ENCODE measurements at places on chromosomes 2 and 18.

DNA sequence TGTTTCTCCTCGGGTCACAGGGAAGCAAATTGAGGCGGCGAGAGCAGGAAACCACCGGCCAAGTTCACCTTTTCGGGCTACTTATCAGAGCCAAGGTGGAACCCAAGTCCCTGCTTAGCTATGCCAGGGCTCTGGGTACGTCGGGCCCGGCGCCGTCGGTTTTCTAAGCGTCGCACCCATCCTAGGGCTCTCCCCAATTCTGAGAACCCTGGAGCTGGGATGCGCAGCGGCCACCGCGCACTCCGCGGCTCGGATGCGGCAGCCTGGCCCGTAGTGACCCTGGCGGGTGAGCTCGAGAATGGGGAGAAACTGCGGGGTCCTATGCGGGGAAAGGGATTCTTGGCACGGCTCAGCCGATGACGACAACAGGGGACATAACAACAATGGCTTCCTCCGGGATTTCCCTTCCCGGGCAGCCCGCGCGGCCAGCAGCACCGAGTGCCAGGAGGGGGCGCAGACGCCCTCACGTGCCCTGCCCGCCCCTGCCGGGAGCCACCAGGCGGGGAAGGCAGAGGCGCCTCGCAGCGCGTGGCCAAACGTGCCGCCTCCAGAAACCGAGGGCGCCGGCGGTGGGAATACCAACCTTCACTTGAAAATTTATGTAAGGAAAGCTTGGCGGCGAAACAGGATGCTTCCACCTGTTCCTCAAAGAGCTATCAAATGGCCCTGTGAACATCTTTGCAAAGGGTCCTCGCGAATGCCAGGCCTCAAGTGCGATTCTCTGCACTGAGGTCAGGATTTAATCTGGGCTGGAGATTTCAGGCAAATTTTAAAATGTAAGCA is 2.1 kb upstream of the SLC30A3 start:
- peak; percentile 26 for DNase-seq

DNA sequence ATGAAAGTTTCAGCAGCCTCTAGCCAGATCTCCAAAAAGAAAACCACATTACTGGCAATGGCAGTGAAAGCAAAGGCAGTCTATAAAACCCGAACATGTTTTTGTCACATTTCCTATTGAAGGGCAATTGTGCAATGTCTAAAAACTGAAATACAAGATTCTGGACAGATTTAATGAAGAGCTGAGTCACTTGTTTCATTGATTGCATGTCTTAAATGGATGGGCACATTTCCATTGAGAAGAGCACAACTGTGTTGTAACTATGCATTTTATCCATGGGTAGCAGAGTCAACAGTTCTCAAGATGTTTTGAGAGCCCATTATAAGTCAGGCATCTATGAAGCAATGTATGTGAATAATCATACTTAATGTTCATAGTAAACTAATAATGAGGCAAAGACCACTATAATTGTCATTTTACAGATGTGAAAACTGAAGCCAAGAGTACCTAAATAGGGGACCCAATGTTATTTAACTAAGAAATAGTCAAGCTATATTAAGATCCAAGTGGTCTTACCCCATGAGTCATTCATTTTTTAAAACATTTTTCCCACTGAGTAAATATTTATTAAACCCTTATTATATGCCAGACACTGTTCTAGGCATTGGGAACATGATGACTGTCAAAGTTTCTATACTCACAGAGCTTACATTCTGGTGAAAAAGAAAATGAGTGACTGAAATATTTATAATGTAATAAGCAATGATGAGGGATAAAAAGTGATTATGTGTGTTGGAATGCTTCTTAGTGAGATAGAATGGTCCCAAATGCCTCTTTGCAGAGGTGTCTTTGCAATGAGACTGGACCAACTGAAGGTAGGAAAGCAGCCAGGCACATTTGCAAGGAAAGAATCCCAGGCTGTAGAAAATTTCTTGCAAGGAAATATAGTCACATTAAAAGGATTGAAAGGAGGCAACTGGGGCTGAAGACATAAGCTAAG is 818.9 kb upstream of the ACVR2A start:
- DNase-seq = peak; percentile 67

- peak; percentile 54 for DNase-seq
Measured at GRCh38 chr2:47891369-47892337, 14.6 kb downstream of the FBXO11 start.

GRCh38 chr2:65397122-65397521 is 35.3 kb downstream of the SPRED2 start:
- peak; percentile 24 for DNase-seq

DNA sequence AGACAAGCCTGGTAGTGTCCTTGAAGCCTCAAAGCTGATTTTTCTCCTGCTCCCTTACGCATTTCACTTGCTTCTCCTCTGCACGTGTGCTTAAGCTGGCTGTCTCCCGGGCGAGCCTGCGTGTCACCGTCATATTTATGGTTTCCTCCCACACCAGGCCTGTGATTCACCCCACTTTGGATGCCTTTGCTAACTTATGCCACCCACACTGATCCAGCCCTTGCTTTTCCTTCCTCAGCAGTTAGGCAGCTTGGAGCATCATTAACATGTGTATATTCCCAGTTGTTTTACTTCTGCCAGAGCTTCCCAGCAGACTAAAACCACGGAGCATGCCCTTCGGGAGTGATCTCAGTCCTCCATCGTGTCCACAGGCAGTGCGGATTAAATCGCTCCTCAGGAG is 2.2 kb downstream of the ST3GAL5 start:
- peak; percentile 96 for DNase-seq

DNA sequence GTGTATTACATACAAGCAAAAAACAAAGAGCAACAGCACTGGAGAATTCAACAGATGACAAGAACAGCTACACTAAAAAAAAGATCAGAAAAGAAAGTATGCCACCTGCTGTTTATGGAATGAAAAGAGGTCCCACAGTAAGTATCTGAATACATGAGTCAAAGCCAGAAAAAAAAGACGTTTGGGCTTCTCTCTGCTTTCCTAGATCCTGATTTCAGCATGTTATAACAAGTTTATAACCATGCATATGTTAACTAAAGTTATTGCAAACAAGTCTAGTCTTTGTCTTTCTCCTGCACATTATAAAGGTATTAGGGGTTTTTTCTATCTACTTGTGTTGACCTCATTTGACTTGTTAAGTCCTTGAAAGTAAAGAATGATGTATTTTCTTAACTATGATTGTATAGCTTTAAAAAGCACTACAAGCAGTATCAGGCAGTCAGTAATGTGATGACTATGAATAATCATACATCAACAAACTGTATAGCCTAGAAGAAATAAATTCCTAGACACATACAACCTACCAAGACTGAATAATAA is 108.5 kb upstream of the COL5A2 start:
- DNase-seq = peak; percentile 90

DNA sequence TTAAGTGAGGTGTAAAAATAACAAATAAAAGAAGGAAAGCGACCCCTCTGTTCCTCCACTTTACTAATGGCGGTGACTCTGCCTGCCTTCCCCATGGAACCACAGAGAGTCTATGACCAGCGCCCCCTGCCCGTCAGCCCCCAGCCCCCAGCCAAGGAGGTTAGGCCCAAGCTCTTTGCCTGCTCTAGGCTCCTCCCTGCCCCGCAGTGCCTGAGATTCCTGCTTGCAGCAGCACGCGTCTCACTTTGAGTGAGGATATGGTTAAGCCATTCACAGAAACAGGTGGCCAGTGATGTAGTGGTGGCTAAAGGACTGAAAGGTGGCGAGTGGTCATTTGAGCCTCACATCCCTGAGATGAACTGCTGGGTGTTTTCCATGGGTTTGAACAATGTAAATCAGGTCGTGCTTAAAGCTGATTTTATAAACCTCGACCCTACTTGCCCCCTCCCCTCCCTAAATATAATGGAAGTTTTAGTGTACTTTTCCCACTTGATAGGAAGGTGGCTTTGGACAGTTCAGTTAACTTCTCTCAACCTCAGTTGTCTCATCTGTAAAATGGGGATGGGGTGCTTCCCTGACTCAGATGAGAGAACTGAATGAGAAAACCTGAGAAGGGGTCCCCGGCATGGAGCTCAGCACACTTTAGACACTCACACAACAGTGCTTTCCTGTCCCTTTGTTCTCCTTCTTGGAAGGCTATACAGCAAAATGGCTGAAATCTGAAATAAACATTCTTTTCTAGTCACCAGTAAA is 46.5 kb downstream of the IL1RL2 start:
- DNase-seq = no peak

GRCh38 chr2:161135951-161136593 is 24.2 kb upstream of the TANK start:
- no peak for DNase-seq

DNA sequence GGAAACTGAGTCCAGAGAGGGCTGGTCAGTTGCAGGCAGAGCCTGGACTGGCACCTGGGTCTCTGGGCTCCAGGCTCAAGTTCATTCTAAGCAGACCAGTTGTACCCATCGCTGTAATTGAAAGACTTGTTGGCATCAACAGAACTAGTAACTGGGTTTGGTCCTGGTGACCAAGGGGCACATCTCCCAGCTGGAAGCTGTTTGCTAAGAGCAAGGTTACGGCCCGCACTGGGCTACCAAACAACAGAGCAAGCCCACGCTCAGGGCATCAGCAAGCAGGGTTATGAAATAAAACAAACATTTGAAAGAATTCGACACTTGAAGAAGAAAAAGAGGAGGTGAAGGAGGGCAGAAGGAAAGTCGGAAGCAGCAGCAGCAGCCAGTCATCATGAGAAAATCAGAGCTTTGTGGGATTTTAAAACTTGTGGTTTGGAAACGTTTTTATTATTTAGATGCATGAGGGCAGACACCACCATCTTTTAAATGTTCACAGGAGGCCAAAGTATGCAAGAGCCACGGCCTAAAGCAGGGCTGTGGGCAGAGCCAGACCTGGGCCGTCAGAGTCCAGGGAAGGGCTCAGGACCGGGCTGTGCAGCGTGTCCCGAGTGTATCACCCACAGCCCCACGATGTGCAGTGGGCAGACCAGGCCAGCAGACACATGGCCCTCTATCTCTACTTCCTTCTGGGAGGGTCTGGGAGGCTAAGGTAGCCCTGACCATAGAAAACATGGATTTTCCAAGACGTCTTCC is 220.3 kb downstream of the BCL2 start:
- DNase-seq = no peak

DNA sequence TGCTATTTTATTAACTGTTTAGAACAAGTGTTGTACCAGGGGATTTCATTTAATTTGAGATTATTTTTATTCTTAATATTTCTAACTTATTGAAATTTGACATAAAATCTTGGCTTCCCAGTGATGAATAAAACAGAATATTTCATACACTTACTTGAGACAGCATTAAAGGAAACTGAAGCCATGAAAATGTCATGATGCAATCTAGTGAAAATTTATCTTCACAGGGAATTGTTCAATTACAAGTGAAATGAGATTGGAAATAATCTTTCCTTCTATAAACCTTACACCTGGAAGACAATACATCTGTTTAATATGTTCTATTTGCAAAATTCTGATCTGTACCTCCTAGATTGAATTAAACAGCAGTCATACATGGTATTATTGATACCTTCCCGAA is 511.0 kb upstream of the CDH7 start:
- DNase-seq = peak; percentile 3

GRCh38 chr18:55405893-55406406 is 182.0 kb downstream of the TCF4 start:
- peak; percentile 97 for DNase-seq

DNA sequence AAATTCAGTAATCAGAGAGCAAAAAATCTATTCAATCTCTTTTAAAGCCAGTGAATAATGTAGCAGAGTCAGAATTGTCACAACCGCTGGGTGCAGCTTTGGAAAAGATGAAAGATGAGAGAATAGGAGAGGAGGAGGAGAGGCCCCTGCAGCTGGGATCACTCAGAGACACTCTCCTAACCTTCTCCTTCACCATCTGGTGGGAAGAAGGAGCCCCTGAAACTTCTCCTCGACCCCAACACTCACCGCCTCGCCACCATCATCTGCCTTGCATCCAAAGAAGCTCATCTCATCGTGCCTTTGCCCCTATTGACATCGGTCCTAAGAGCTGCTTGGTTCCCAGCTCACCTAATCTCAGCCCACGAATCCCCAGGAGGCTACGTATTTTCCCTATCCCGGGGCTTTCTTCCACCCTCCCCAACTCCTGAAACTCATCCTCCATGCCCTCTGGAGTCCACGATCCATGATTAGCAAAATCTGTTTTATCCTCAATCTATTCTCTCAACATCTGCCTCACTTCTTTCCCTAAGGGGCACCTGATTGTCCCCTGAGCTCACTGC is 58.5 kb downstream of the PKDCC start:
- DNase-seq = no peak

DNA sequence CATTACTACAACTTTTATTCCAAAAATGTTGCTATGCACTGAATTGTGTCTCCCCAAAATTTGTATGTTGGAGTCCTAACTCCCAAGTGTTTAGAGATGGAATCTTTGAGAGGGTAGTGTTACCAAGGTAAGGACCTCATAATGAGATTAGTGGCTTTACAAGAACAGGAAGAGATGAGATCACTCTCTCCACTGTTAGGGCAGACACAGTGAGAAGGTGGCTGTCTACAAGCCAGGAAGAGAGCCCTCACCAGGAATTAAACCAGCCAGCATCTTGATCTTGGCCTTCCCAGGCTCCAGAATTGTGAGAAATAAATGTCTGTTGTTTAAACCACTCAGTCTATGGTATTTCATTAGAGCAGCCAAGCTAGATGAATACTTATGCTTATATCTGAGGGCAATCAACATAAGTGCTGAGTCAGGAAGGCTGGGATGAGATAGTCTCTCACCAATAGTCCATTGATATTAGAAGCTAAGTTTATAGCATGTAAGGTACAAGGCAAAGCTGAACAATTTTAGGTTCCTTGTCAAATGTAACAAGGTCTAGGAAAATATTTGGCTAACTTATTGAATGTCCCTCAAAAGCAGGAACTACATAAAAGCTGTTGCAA is 317.6 kb upstream of the REG3G start:
- DNase-seq = no peak

DNA sequence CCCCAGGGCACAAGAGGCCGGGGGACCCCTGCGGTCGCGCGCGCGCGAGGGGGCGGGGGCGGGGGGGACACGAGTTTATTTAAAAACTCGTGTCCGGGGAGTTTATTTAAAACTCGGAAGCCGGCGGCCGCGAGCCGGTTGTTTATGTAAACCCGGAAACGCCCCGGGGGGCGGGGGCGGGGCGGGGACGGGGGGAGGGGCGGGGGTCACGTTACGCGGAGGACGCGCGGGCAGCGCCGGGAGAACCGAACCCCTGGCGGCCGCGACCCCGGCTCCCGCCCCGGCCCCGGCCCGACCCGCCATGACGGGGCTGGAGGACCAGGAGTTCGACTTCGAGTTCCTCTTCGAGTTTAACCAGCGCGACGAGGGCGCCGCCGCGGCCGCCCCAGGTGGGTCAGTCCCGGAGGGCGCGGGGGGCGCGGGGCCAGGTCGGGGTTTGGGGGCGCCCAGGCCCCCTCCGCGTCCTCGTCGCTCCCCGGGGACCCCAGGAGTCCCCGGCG is 4.4 kb downstream of the NFATC1 start:
- DNase-seq = no peak

DNA sequence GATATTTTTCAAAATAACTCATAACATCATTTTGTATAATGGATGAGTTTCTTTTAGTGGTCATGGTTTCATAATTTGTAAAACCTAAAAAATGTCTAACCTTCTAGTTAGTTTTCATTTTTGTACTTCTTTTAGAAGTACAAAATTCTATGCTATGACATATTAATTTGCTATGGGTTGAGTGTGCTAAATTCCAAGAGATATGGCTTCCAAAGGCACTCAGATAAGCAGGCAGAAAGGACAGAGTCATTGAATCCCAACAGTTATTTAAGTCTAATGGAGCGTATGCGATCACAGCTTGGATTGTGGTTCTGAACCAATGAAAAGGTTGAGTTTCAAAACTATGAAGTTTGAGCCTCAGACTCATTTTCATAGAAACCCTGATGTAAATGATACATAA is 37.0 kb downstream of the GCG start:
- DNase-seq = no peak

Measured in fibroblast of upper back skin (primary cell).